ENCODE measurements at places on chromosomes 11 and 22.

GRCh38 chr22:17817079-17817478, 42.8 kb upstream of the BID start:
- no peak for DNase-seq

DNA sequence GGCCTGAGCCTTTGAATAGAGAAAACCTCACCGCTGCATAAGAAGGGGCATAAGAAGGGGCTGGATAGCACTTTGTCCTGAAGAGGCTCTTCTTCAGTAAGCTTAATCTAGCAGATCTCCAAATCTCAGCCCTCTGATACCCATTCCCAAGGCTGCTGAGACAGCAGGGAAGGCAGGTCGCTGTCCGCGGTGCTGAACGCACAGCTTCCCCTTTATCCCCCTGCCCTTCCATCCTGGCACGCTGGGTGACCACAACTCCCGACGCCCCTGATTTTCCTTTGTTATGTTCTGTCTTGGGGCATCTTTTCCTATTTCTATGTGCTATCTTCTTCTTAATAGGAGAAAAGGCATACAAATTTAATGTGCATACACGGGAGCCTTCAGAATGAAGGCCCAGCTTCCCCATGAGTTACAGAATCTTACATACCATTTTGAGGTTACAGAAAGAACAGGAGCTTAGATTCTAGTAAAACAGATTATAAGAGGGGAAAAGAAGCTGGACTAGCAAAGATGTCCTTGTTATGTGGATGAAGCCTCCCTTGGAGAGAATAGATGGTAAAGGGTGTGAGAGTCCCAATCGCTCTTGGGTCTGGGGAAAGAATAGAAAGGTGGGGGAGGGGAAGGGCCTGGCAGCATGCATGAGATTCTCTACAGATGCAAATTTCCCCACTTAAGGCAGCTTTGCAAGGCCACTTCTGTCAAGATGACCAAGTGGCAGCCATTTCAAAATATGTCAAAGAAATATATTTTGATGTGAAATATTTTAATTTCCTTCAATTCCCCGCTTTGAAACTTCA, 5.7 kb upstream of the SULT4A1 start:
- DNase-seq = peak; percentile 65

- DNase-seq = peak; percentile 26
These were observed 50.2 kb downstream of the ARHGAP32 start for GRCh38 chr11:129141748-129142523.

DNA sequence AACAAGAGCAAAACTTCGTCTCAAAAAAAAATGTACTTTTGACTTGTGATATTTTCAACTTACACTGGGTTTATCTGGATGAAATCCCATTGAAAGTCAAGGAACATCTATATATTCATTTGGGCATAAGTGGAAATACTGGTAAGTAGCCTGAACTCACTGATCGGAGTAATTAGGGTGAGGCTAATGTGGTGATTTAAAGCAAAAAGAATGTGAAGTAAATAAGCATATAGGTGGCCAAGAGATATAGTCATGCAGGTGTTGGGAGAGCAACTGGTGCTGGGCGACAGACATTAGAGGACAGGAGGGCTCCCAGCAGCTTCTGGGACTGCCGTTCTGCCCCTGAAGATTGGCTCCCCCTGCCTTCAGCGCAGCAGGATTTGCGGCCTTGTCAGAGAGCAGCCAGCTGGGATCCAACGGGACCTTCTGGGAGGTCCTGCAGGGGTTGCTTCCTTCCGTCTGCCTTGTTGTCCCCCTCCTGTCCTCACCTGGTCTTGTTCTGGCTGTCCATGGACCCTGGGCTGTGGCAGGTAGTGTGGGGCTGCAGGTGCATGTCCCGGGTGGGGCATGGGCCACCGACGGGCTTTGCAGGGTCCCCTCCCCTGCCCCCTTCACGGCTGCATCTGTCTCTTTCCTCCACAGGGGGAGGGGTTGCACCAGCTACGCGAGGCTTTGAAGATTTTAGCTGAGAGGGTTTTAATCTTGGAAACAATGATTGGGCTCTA, 14.1 kb downstream of the RHBDD3 start:
- no peak for DNase-seq

DNA sequence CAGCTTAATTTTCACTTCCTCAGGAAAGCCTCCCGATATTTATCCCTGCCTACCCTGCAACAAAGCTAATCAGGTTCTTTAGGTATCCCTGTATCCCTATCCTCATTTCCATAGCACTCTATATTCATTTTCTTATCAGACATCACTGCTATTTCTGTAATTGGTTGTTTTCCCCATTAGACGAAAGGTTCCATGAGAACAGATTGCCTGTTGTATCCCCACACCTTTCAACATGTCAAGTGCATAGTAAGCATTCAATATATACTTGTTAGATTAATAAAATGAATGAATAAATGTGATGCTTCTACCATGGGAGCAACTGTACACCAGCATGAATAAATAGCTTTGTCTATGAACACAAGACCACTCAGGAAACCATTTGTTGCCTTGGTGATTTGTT, 499.8 kb downstream of the DLG2 start:
- DNase-seq = no peak

- no peak for DNase-seq
These were observed 161.4 kb downstream of the AASDHPPT start for GRCh38 chr11:106238704-106239360.

- no peak for DNase-seq
These were observed 8.5 kb downstream of the DRD4 start for GRCh38 chr11:645536-645935.

DNA sequence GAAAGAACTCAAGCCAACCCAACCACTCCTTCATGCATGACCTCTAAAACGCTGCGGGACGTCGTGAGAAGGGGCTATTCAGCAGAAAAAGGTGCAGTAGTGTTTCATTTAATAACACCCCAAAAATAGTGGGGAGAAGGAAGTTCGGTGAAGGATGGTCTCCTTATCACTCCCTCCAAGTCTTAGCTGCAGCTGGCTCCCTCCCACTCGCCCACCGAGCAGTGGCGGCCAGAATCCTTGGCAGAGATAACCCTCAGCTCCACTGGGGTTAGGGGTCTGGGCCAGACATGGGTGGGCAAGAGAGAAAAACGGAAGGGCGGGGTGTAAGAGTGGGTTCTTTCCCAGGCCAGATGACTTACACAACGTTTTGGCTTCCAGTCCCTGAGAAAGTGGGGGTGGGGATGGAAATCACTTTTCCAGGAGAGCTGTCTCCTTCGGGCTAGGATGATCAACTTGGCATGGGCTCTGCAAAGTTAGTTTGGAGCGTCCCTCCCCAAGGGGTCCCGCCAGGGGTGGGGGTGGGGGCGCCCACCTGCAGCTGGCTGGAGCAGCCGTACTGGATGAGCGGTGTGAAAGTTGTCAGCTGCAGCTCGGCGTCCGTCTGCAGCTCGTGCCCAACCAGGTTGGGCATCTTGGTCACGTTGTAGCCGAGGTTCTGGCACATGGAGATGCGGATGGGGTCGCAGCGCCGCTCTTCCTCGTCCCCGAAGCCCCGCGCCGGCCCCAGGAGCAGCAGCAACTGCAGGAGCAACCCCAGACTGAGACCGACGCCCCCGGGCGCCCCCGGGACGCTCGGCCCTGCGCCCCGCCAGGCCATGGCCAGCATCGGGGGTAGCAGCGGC, 705 bp downstream of the FZD4 start:
- no peak for DNase-seq

- DNase-seq = no peak
These were observed 50.0 kb upstream of the CLDN5 start for GRCh38 chr22:19574247-19574646.

DNA sequence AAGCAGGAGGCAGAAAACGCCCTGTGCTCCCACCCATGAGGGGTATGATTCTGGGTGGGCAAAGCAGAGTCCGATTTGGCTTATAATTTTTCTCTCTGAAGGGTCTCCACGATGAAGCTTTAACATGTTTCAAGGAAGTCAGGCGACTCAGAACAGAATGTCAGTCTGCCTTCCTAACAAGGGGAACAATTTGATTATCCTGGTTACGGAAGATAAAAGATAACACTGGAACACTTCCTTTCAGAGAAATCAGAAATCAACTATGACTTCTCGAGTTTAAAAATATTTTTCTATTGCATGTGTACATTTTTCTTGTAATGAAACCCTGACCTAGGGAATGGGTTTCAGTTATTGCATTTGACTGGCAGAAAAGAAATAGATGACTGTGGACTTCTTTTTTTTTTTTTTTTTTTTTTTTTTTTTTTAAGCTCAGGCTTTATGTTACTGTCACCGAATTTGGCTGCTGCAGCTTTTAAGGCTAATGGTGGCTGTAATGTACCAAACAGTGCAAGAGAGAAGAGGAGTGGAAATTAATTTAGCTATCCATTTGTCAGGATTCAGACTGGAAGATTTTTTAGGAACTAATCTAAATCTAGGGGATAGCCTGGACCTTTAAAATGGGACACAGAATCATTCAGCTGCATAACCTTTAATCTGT, 297.7 kb downstream of the CADM1 start:
- DNase-seq = no peak

GRCh38 chr11:125111001-125111342, 454 bp downstream of the TMEM218 start:
- DNase-seq = no peak
